Astrocyte of the spinal cord (primary cell): ENCODE measurements at places on chromosomes 3 and 15.

DNA sequence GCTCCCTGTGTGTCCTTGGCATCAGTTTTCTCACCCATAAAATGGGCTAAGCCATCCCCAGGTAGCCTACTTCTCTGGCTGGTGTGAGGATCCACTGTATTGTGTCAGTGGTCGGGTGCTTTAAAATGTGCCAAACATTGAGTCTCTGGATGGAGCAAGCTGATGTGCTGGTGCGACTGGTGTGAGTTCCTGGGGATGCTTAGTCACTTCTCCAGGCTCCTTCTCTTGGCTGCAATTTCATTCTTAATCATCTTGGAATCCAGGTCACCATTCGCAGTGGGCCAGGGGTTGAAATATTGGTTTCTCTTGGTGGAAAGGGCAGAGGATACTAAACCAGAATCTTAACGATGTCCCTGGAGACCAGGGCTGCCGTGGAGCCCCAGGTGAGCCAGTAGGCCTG, 29.3 kb downstream of the SCN5A start:
- peak; percentile 3 for DNase-seq

GRCh38 chr15:101482526-101483371, 6.8 kb downstream of the PCSK6 start:
- no peak for DNase-seq

DNA sequence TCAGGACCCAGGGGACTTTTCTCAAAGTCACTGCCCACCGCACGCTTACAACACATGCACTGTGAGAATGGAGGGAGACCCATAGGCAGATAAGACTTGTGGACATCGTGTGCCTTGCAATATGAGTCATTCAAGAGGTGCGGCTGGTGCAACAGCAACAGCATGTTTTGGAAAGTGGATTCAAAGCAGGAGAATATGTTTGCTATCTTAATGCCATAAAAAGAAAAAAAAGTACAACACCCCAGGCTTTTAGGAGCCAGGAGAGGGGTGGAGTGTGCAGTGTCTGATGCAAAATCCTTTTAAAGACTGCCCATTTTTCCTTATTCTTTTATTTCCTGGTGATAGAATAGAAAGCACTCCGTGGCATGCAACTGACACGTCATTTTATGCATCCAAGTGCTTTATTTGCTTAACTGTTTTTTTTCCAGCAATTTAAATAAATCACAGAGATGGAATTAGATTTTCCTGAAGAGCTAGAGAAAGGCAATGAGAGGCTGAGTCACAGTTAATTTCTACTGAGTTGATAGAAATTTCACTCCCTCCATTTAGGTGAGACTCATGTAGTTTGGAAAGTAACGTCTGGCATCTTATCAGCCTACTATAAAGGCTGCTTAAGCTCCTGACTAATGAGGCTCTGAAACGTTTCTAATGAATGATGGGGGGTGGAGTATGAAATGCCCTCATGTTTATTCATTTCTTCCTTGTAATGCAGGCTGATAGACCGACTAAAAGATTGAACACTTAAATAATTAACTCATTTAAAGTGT, 96.4 kb downstream of the NSUN3 start:
- peak; percentile 77 for DNase-seq

- no peak for DNase-seq
Measured at GRCh38 chr3:21879184-21879886, 128.3 kb upstream of the ZNF385D start.

- no peak for DNase-seq
Measured at GRCh38 chr3:67686069-67686468, 31.7 kb upstream of the SUCLG2 start.

DNA sequence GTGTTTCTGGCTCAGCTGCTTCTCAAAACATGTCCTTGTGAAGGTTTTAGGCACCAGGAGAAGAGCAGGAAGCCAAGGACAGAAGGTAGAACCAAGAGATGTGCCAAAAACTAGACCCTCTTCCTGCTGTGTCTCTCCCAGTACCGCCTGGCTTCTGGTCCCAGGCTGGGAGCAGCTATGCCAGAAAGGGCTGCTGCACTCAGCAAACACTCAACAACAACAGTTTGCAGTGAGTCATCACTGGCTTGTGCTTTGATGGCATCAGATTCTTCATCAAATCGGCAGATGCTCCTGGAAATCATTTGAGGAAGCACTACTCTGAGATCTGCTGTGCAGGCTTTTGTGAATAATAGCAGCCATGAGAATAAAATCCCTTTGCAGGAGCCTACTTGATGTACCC, 63.2 kb downstream of the DGKG start:
- DNase-seq, result no peak

DNA sequence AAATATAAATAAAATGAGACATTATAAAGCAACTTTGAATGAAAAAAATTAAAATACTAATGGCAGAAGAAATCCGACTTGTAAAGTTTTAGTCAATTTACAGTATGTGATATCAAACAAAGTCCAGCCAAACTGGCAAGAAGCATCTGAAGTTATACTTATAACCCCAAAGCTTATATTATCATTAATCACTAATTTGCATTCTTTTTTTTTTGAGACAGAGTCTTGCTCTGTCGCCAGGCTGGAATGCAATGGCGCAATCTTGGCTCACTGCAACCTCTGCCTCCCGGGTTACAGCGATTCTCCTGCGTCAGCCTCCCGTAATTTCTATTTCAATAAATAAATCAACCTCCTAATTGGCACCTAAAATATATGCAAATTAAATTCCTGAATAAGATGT, 80.1 kb downstream of the AQR start:
- DNase-seq, result no peak

- DNase-seq, result no peak
Measured at GRCh38 chr3:124793054-124793739, 62.9 kb downstream of the UMPS start.

DNA sequence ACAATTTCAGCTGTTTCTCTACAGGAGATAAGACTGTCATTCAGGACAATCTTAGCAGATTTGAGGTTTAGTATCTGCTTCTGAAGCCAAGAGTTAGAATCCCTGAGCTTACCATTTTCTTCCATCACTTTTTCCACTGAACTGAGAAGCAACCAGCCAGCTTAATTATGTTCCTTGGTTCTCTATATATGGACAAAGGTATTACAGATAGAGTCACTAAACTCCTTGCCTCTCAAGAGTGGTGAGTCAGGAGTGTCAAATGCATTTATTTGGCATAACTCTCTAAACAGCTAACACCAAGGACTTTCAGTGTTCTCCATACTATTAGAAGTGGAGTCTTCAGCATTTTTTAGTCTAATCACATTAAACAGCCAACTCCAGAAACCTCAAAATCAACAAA, 239.3 kb downstream of the ALCAM start:
- DNase-seq, result peak; percentile 64

GRCh38 chr15:29471757-29472156, 202.1 kb upstream of the NSMCE3 start:
- DNase-seq, result no peak

DNA sequence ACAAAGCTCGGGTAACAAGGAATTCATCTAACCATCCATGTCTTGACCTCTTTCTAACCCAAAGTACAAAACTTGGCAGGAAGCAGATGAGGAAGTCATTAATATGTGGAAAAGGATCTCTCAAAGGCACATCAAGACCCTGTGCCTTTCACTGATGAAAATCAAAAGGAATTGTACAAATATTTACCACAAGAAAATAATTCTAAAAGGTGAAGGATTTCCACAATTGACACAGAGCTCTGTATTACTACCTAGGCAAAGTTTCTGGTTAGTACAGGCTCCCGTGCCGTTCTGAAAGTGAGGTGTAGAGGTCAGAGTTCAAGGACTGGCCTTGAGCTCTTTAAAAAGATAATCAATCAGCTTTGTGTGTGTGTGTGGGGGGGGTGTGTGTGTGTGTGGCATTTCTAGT, 239.7 kb upstream of the ICE2 start:
- DNase-seq, result peak; percentile 31

GRCh38 chr3:74338998-74339397, 275.5 kb downstream of the CNTN3 start:
- no peak for DNase-seq

GRCh38 chr3:61832375-61833229, 271.2 kb downstream of the PTPRG start:
- no peak for DNase-seq

GRCh38 chr3:9400616-9401015, 3.2 kb downstream of the SETD5 start:
- DNase-seq, result no peak

DNA sequence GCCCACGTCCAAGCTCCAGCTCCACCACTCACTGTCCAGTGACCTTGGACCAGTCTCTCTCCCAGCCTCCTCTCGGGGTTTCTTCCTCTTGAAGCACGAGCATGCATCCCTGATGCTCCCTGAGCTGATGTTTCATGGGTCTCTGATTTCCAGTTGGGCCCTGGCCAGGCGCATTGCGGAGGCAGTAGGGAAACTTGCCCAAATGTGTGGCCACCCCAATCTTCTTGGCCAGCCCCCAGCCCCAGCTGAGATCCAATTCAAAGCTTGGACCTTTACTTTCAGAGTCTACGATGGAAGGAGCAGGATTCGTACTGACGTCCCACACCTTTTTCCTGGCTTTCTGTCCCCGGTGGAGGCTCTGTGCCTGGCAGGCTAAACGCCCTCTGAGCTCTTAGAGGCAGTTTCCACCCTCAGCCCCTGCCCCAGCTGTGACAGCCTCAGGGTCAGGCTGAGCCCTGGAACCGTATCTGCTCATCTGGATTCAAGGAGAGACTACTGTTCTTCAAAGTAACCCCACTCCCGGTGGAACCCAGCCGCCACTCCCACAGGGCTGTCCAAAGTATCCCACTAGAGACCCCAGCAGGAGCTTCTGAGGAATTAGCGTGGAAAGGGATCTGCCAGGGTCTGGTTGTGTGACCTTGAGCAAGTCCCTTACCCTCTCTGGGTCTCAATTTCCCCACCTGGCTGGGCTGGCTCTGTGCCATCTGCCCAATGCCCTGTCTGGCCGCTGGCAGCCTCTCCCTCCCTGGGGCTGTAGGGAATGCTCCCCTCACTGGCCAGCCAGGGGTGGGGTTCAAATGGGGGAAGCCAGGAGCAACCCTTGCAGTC, 37.4 kb downstream of the CPN2 start:
- no peak for DNase-seq

DNA sequence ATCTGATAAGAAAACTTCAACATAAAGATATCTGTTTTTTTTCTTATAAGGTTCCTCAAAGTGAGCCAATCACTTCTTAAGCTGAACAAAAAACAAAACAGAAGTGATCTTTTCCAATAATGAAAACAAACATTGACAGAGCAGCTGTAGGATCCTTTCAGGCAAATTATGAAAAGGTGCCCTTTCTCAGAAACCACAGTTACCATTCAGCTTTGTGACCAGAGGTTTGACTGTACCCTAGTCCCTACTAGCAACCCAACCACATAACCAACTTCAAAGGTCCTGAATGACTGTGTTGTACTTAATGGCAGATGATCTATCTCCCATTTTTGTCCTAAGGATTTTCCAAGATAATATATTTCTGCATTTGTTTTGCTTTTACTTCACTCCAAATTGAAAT, 39.4 kb upstream of the CCR2 start:
- no peak for DNase-seq

- peak; percentile 9 for DNase-seq
Measured at GRCh38 chr3:126454437-126455198, 21.1 kb downstream of the ZXDC start.

- DNase-seq, result no peak
Measured at GRCh38 chr3:170128977-170129431, 52.5 kb downstream of the PHC3 start.

DNA sequence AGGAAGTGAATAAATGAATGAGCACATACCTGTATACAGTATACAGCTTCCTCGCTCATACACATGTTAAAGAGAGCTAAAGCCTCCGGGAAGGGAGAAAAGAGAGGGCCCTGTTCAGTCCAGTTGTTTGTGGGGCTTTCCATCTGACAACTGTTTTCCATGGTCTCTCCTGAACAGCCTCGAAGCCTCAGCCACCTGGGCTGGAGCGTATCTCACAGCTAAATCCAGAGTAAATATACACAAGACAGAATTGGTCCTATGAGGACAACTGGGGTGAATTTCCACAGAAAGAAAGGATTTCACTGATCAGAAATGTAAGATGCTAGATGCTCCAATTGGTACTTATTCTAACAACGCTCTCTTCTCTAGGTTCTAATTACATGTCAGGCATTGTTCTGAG, 103.5 kb downstream of the LIPC start:
- DNase-seq, result no peak

DNA sequence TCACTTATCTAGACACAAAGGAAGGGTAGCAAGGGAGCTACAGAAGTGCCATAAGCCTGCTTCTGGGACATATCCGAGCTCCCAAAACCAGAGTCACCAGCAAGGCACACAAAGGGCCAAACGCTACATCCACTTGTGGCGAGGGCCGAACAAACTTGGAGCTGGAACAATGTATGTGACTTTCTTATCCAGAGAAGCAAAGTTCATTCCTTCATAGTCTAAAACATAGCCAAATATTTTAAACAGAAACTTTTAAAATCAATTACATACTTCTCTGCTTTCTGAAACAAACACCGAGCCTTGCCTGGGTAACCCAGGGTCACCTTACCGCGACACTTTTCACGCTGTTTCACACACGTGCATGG, 15.9 kb downstream of the ZXDC start:
- DNase-seq, result no peak

DNA sequence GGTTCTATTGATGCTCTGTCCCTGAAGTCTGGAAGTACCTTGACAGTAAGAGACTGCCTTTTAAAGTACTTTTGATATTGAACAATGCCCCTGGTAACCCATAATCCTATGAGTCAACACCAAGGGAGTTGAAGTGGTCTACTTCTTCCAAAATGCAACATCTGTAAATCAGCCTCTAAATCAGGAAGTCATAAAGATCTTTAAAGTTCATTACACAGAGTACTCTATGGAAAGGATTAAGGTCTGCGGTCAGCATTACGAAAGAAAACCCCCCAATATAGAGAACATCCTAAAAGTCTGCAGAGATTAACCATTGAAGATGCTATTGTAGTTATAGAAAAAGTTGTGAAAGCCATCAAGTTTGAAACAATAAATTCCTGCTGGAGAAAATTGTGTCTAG, 52.7 kb upstream of the CMC1 start:
- DNase-seq, result no peak
